GM12878 (cell line): ENCODE measurements at places on chromosomes 5 and 9. TPM values are rescaled to one million over a fixed set of nuclear protein-coding genes. Genes with fewer than 3 reads are reported as not detected.

DNA sequence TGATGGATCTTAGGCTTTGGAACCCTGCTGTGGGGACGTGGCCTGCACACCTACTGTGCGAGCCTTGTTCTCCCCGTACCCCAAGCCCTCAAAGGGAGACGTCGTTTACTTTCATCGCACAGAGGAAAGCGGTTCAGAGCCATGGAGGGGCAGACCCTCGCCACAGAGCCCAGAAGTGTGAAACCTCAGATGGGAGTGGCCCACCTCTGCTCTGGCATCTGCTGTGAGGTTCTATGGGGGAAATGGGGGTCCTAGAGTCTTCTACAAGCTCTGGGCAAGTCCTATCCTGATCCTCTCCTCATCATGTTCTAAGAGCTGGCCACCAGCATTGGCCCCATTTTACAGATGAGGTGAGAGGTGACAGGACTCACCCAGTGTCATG lies 3.7 kb upstream of the RNF44 start:
- peak overlapping the region; percentile 50; the same call in 1 of the 2 replicates for H3K27ac ChIP-seq
- peaks cover 17% of the 10 kb centered on the region for H3K4me1 ChIP-seq
- H3K36me3 ChIP-seq: no peaks in the 10 kb centered on the region
- no peaks in the 10 kb centered on the region for H3K27me3 ChIP-seq
- no peak overlapping the region for H3K4me3 ChIP-seq
- no peak for DNase-seq

DNA sequence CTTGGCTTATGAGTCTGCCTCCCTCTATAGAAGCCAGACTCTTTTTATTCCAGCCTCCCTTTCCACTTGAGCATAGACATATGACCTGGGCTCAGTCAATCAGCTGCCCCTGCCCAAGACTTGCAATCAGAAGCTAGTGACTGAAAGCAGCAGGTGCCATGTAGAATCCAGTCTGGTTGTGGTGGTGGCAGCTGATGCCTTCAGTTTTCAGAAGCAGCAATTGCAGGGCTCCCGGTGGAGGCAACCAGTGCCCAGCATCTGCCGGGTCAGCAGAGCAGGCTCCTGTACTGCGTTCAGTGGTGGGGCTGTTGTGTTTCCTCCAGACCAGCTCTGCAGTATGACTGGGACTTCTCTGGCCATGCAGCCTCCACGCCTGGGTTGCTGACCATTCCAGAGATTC lies 53.9 kb upstream of the PALM2AKAP2 start:
- H3K36me3 ChIP-seq: no peaks in the 10 kb centered on the region
- no peaks in the 10 kb centered on the region for H3K27me3 ChIP-seq
- no peaks in the 10 kb centered on the region for H3K4me1 ChIP-seq
- H3K4me3 ChIP-seq: no peak overlapping the region
- no peak for DNase-seq

GRCh38 chr5:146967646-146968045 lies 89.1 kb upstream of the PPP2R2B start:
- H3K4me1 ChIP-seq: no peaks in the 10 kb centered on the region
- no peak overlapping the region for H3K27ac ChIP-seq
- H3K27me3 ChIP-seq: no peaks in the 10 kb centered on the region
- no peak for DNase-seq
- H3K36me3 ChIP-seq: no peaks in the 10 kb centered on the region
- H3K4me3 ChIP-seq: no peak overlapping the region

Gene ANKRD55
- not detected in 2 replicates for total RNA-seq

Gene SPATA31C1
- not detected in 2 replicates for total RNA-seq

Gene MIGA2
- 27.8 and 31.0 TPM in 2 replicates for total RNA-seq

Gene IFNK
- not detected in 2 replicates for total RNA-seq
